ENCODE measurements at places on chromosomes 7 and 10. TPM values are rescaled to one million over a fixed set of nuclear protein-coding genes. Genes with fewer than 3 reads are reported as not detected.

Gene RSPH10B2
- polyA plus RNA-seq: 0.12 TPM

Gene TACC2
- polyA plus RNA-seq: 77.7 TPM

Gene WDFY4
- 18.6 TPM for polyA plus RNA-seq

Gene EN2
- not detected for polyA plus RNA-seq

Gene DENND11
- 6.0 TPM for polyA plus RNA-seq

Gene ZNRF2
- 22.2 TPM for polyA plus RNA-seq

DNA sequence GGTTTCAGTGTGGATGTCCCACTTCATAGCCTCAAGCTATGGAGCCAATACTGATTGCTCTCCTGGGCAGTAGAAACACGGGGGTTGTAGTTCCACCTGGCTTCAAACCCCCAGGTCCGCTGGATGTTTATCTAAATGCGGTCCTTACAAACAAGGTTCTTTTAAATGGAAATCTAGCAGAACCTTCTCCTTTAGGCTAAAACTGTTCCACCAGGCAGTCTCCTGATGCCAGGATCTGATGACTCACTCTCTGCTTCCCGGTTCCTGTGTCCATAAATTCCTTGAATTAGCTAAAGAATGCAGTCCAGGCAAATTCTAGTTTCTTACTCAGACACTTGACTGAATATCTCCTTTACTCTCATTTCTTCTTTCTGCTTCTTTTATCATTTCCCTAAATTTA, 108.4 kb upstream of the FAM3C start:
- no peak for DNase-seq
- H3K27me3 ChIP-seq: no peaks in the 10 kb centered on the region
- H3K36me3 ChIP-seq: no peaks in the 10 kb centered on the region
- no peak overlapping the region for H3K4me3 ChIP-seq
